ENCODE measurements at places on chromosomes 13 and 19.

GRCh38 chr19:7560255-7560654 is 24.7 kb downstream of the PNPLA6 start:
- no peak for DNase-seq

GRCh38 chr13:104355041-104355670 is 1288.9 kb upstream of the SLC10A2 start:
- DNase-seq, result no peak

DNA sequence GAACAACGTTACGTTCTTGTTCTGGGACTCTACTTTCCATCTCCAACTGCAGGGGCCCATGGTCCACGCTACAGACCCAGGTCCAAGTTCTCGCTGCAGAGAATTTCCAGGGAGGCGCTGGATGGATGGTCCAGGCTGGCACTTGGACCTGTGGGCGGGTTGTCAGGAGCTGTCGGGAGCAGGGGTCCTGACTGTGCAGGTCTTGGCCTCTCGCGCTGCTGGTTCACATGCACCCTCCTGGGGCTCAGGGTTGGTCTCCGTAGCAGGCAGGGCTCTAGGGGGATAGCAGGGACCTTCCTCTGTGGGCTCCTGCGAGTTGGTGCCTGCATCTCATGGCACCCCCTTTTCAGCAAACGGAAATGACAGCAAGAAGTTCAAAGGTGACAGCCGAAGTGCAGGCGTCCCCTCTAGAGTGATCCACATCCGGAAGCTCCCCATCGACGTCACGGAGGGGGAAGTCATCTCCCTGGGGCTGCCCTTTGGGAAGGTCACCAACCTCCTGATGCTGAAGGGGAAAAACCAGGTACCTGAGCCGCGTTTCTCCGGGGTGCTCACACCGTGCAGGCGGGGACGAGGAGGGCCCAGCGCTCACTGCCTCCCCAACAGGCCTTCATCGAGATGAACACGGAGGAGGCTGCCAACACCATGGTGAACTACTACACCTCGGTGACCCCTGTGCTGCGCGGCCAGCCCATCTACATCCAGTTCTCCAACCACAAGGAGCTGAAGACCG is 6.6 kb downstream of the PTBP1 start:
- DNase-seq, result no peak

DNA sequence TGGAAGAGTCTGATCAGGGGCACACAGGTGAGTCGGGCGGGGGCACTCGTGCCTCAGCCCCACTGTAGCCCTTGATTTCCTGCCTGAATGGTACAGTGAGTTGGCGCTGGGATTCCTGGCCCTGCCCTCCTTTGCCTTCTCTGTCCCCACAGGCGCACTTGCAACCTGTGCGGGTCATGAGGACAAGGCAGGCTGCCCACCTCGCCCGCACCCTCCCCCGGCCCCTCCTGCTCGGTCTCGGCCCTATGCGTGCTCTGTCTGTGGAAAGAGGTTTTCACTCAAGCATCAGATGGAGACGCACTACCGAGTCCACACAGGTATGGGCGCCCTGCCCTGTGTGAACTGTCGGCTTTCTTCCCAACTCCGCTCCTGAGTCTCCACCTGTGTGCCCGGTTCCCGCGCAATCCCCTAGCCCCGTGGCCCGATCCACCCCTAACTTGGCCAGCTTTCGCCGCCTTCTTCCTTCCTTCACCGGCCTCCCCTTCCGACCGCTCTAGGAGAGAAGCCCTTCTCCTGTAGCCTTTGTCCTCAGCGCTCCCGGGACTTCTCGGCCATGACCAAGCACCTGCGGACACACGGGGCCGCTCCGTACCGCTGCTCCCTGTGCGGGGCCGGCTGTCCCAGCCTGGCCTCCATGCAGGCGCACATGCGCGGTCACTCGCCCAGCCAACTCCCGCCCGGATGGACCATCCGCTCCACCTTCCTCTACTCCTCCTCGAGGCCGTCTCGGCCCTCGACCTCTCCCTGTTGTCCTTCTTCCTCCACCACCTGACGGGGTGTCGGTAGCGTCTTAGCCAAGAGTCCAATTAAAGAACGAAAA is 1.6 kb upstream of the KMT2B start:
- no peak for DNase-seq

GRCh38 chr13:83272652-83273240 is 609.5 kb downstream of the SLITRK1 start:
- no peak for DNase-seq

DNA sequence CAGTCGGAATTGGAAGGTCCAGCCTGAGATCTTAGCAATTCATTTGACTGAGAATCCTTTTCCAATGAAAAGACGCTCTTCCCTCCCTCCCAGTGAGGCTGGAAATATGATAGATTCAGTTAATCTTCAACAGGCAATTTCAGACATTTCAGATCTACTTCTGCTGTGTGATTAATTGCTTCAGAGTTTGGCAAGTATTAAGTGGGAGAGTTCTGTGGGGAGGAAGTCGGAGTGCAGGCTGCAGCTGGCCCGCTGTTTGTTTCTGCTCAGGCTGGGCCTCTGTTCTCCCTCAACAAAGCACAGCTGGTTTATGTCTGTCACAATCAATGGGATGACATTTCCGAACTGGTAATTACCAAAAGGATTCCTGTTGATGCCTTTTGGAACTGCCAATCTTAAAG is 178.2 kb downstream of the NDFIP2 start:
- no peak for DNase-seq
